ENCODE measurements at places on chromosomes 6 and 20. TPM values are rescaled to one million over a fixed set of nuclear protein-coding genes. Genes with fewer than 3 reads are reported as not detected.

Gene COX4I2
- 0.83 TPM for total RNA-seq

Gene RBBP8NL
- 4.3 TPM for total RNA-seq

Gene THEMIS
- 0.79 TPM for total RNA-seq

DNA sequence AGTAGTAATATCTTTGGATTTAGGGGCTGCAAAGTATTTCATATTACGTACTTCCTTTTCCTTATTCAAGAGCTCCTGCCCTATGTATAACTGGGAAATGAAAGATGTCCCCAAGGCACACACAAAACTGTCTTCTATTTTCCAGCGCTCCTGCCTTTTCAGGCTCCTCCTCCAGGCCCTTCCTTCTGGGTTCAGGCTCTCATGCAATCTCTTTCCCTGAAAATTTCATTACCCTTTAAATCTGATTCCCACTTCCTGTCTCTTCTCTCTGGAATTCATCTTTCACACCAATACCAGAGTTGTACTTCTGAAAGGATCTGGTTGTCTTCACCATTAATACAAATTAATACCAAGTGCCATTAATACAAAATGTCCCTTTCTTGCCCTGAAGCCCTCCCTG lies 181.6 kb downstream of the UTRN start:
- H3K27me3 ChIP-seq = no peaks in the 10 kb centered on the region
- no peak for DNase-seq
- H3K36me3 ChIP-seq = no peaks in the 10 kb centered on the region
- H3K4me1 ChIP-seq = peaks cover 12% of the 10 kb centered on the region

GRCh38 chr6:2865694-2866151 lies 24.1 kb upstream of the SERPINB1 start:
- no peaks in the 10 kb centered on the region for H3K27me3 ChIP-seq
- no peaks in the 10 kb centered on the region for H3K36me3 ChIP-seq
- H3K4me3 ChIP-seq = no peak overlapping the region
- no peak for DNase-seq
- no peak overlapping the region for H3K27ac ChIP-seq

GRCh38 chr20:17407550-17407949 lies 123.6 kb downstream of the BFSP1 start:
- H3K27ac ChIP-seq = no peak overlapping the region
- no peak overlapping the region for H3K4me3 ChIP-seq
- no peak for DNase-seq
- H3K27me3 ChIP-seq = no peaks in the 10 kb centered on the region

DNA sequence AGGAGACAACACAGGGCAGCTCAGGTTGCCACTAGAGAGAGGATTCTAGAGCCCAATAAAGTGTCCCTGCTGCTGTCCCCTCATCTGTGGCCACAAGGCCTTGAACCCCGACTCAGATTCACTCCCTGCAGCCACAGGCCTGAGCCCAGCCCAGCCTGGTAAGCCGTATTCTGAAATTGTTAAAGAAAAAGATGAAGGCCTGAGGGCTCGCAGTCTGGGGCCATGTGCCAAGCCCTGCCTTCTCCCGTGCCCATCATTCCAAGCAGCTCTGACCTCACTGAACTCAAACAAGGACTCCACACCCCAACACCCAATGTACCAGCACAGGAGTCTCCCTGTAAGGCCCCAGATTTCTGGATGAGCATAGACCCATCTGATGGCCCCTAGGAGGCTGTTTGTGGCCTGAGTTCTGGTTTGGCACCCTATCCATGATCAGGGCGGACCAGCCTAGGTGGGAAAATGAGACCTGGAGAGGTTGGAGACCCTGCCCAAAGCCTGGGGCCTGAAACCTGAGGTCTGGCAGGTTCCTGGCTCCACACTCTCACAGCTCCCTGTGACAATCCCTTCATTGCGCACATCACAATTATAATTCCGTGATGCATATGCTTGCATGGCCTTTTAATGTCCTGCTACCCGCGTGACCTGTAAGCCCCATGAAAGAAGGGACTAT lies 62.0 kb upstream of the TOP1 start:
- H3K36me3 ChIP-seq = no peaks in the 10 kb centered on the region
- peaks cover 3% of the 10 kb centered on the region for H3K27me3 ChIP-seq

- peak overlapping the region; percentile 44 for H3K27ac ChIP-seq
- H3K4me3 ChIP-seq = no peak overlapping the region
- no peaks in the 10 kb centered on the region for H3K36me3 ChIP-seq
- DNase-seq = no peak
- no peaks in the 10 kb centered on the region for H3K4me1 ChIP-seq
- no peaks in the 10 kb centered on the region for H3K27me3 ChIP-seq
Observed at GRCh38 chr6:42166444-42167141, 6.6 kb upstream of the GUCA1A start.

DNA sequence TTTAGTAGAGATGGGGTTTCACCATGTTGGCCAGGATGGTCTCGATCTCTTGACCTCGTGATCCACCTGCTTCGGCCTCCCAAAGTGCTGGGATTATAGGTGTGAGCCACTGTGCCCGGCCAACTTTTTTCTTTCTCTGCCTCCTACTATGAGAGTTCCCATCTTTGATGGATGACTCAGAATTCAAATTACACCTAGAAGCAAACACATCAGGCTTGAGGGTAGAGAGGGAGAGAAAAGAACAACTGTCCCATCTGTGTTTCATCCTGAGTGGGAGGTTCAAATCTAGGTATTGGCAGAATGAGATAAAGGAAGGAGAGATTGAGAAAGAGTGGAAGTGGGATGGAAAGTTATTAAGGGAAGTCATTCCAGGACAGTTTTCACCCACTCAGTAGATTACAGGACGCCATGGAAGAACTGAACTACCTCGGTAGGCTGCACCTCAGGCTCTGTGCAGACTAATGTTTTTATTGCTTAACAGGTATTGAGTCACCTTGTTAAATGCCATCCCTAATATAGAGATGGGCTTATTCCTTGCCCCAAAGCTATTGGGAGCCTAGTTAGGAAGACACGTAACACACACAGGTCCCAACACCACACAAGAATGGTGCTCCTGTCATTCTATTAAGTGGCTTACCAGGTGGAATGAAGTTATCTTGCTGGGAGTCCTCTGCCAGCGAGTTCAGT lies 275.7 kb downstream of the SOX4 start:
- no peaks in the 10 kb centered on the region for H3K27me3 ChIP-seq
- no peak overlapping the region for H3K4me3 ChIP-seq
- DNase-seq = no peak
- H3K36me3 ChIP-seq = no peaks in the 10 kb centered on the region
- no peak overlapping the region for H3K27ac ChIP-seq
- H3K4me1 ChIP-seq = peaks cover 6% of the 10 kb centered on the region

DNA sequence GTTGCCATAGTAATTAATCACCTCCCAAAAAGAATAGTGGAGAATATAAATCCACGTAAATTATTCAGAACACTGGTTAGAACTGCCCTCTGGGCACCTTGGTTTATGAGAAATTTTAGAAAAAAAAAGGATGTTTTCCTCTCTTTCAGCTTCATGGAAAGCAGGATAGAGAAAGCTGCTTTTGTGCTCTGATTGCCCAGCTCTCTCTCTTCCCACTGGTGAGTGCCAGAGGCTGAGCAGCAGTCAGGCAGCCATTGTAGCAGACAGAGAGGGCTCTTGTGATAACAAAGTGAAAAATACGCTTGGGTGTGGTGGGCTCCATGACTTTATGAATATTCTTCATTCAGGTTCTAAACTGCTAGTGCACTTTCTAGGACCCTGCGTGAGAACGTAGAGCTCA lies 26.4 kb downstream of the SLC35F1 start:
- no peak overlapping the region for H3K27ac ChIP-seq
- no peak overlapping the region for H3K4me3 ChIP-seq
- H3K4me1 ChIP-seq = no peaks in the 10 kb centered on the region
- no peaks in the 10 kb centered on the region for H3K36me3 ChIP-seq

DNA sequence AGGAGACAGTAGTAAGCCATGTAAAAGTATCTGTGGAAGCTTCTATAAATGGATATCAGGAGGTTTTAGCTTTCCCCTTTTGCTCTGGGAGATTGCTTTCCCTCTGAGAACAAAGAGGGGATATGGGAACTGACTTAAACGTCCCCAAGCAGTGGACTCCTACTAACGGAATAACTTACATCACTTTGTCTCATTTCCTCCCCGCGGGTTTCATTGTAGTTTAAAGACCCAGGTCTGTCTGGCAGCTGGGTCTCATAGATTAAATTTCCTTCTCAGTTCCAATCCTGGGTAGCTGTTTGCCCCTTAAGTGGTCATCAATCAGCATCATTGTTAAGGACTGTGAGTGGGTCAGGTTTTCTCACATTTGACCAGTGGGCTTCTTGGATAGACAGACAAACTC lies 68.7 kb downstream of the PLAGL1 start:
- no peak overlapping the region for H3K27ac ChIP-seq
- DNase-seq = no peak
- no peaks in the 10 kb centered on the region for H3K36me3 ChIP-seq
- H3K4me1 ChIP-seq = no peaks in the 10 kb centered on the region
- H3K4me3 ChIP-seq = no peak overlapping the region

DNA sequence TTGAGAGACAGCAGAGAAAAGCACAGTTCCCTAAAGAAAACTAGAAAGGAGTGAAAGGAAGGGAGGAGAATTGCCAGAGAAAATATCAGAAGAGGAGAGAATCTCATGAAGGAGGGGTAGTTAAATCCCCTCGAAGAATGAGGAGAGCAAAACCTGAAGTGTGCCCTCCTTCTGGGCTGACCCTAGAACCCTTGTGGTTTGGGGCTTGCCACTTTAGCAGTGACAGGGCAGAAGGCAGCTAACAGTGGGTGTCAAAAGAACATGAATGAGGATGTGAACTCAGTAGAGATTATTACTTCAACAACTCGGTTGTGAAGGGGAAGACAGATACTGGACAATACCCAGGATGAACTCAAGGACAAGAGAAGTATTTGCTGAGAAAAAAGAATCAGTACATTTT lies 73.6 kb downstream of the RALGAPA2 start:
- H3K27me3 ChIP-seq = no peaks in the 10 kb centered on the region
- no peak overlapping the region for H3K4me3 ChIP-seq
- H3K4me1 ChIP-seq = no peaks in the 10 kb centered on the region
- H3K36me3 ChIP-seq = peaks cover 4% of the 10 kb centered on the region
- H3K27ac ChIP-seq = no peak overlapping the region
- no peak for DNase-seq

DNA sequence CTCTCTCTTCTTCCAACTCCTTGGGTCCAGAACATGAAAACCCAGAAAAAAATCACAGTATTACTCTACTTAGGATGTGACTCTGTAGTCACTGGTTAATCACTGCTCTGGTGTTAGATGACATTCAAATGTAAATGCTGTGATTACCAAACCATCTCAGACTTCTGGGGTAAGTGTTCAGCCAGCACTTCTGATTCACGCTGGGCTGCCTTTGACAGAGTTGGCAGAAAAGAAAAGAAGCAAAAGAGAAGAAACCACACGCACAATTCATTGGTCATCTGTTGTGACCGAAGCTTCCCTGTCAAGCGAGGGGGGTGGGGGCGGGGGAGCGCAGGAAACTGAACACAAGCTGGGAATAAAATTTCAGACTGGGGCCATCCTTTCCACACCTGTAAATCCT lies 82.7 kb downstream of the PSMG4 start:
- no peaks in the 10 kb centered on the region for H3K27me3 ChIP-seq
- H3K4me1 ChIP-seq = peaks cover 61% of the 10 kb centered on the region
- no peaks in the 10 kb centered on the region for H3K36me3 ChIP-seq
- no peak overlapping the region for H3K4me3 ChIP-seq
- no peak for DNase-seq

- DNase-seq = no peak
- H3K27ac ChIP-seq = no peak overlapping the region
- peaks cover 8% of the 10 kb centered on the region for H3K4me1 ChIP-seq
- H3K4me3 ChIP-seq = no peak overlapping the region
- no peaks in the 10 kb centered on the region for H3K27me3 ChIP-seq
Observed at GRCh38 chr6:146289816-146290588, 253.6 kb upstream of the RAB32 start.

DNA sequence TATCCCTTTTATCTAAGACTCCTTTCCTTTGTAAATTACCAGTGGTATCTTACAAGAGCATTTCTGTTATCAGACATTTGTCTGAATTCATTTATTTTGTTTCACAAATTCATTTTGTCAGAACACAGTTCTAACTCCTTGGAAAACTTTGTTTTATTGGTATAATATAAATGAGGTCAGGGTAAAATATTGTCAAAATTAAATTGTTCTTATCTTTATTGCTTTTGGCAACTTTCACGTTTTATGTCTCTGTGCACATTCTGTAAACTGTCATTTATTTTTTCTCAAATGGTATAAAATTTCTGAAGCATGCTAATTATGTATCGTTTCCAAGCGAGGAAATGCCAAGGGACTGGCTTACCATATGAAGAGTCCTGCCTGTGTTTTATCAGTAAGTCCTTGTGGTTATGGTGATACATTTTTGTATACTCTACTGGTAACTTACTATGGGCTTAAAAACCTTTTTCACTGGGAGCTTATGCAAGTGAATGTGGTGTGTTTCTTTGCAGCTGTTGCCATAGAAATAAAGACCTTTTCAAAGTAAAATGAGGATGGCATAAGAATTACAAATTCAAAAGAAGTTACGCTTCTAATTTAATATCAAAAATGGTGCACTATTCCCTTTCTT lies 214.2 kb downstream of the COL19A1 start:
- no peak for DNase-seq
- no peak overlapping the region for H3K4me3 ChIP-seq
- no peaks in the 10 kb centered on the region for H3K4me1 ChIP-seq
- no peaks in the 10 kb centered on the region for H3K27me3 ChIP-seq
- no peak overlapping the region for H3K27ac ChIP-seq
- no peaks in the 10 kb centered on the region for H3K36me3 ChIP-seq

DNA sequence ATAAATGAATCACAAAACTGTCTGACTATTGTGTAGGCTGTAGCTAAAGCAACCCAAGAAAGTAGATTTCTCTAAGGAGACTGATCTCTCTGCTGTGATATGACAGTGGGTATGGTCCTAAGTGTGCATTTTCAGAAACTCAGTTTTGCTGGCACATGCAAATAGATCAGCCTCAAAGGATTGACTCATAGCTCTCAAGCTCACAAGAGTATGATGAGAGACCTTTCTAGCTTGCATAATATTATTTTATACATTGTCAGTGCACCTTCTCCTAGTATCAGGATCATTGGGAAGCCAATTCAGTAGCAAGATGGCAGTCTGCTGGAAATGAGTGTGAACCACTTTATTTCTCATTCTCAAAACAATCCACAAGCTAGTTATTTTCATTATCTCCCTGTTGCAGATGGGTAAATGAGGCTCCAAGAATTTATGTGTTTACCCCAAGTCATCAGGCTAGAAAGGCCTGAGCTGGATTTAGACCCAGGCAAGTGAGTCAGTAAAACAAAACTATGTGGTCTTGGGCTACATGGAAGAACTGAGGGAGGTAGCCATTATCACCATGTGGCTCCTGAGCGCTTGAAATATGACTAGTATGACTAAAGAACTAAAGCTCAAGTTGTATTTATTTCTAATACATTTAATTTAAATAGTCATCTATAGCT lies 27.9 kb upstream of the PLCB4 start:
- no peaks in the 10 kb centered on the region for H3K27me3 ChIP-seq
- no peak overlapping the region for H3K27ac ChIP-seq
- no peaks in the 10 kb centered on the region for H3K36me3 ChIP-seq
- H3K4me1 ChIP-seq = no peaks in the 10 kb centered on the region
- no peak for DNase-seq

All from esophagus squamous epithelium (tissue), 5 donors.